ENCODE measurements at places on chromosomes 1 and 21.

GRCh38 chr1:233629305-233629935 is 15.5 kb downstream of the KCNK1 start:
- DNase-seq = no peak

- DNase-seq = no peak
These were observed 1.7 kb upstream of the ADAR start for GRCh38 chr1:154609398-154610380.

- DNase-seq = no peak
These were observed 569 bp upstream of the WARS2 start for GRCh38 chr1:119141020-119141424.

- DNase-seq = no peak
These were observed 71.3 kb downstream of the S1PR1 start for GRCh38 chr1:101307985-101308689.

GRCh38 chr1:222791006-222791710 is 23.7 kb upstream of the DISP1 start:
- DNase-seq = no peak

DNA sequence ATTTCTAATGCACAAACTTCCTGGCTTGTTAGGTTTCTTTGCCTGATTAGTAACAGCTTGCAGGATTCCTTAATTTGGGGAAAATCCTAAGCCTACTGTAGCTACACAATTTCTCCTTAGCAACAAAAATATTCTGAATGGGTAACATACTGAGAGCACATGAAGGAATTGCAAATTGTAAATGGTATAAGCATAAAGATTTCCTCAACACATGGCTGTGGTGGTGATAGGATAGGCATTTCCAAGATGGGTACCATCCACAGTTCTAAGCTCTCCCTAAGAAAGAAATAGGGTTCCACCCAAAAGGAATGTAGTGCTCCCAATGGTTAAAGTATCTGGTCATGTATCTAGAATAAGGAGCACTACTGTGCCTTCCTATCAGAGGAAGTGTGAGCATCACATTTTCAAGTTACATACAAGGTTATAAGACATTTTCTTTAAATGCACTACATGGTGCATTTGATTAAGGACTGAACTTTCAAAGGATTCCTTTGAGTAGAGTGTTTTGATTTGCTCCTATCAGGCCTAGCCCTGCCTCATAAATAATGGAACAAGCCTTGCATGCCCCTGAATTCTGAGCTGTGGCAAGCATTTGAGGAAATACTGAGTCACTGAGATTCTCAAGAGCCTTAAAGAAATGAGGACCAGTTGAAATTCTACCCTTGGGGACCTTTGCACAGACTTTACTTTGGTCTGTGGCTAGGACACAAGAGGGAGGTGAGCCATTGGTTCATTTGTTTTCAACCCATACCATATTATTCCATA is 286.4 kb downstream of the PTBP2 start:
- DNase-seq = no peak

DNA sequence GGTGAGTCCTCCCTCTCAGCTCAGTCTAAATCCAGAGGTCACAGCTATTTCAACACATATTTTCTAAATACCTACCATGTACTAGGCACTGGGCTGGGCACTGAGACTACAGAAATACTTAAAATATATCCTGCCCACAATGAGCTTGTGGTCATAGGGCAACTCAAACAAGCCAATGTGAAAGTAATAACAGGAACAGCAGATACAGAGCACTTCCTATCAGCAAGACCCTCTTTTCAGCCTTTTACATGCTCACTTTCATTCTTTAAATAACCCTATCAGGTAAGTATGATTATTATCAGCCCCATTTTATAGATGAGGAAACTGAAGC is 71.9 kb downstream of the CD34 start:
- DNase-seq = no peak

DNA sequence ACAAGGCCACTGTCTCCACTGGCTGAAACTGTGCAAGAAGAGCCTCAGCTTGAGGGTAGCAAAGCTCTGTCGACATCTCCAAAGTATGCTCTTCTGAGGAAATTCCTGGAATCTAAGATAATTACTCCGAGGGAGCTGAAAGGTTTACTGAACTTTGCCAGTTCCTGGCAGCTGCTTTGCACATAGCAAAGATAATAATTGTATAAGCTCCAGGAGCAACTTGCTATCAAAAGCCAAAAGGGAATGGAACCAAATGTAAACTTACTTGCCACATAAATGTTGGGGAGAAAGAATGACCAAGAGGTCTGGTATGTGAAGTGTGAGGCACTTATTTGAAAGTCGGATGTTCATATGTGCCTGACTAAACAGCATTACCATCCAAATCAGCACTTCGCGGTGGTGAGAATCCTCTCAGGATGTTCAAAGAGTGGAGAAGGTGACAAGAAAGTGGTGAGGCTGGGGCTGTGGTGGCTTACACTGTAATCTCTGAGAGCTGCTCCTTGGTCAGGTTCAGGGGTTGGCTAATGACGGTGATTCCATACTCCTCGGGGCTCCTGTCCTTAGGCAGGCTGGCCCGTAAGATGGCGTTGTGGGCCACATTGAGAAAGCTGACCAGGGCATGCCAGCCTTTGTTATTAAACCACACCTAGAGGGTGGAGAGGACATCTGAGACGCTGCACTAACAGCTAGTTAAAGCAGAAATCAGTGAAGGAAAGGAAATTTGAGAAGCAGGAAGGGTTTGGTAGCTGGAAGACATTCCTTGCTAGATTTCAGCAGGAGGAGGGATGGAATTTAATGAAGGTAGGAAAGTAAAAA is 100.0 kb downstream of the ABCA4 start:
- no peak for DNase-seq

DNA sequence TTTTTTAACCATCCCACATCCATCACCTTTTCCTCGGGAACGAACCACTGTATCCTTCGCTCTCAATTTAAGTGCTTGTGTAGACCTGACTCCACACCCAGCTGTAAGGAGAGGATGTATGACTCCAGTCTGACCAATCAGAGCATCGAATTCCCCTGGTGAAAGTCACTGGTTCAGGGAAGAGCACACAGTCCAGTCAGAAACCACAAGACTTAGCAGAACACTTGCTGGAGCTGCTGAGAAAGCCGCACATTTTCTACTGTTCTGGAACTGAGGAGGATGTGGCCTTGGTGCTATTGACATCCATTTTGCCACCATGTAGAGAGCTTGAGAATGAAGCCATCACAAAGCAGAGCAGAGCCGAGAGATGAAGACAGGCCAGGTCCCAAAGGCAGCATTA is 59.9 kb upstream of the CNN3 start:
- no peak for DNase-seq

GRCh38 chr1:235018161-235018560 is 110.5 kb downstream of the TOMM20 start:
- DNase-seq = no peak

DNA sequence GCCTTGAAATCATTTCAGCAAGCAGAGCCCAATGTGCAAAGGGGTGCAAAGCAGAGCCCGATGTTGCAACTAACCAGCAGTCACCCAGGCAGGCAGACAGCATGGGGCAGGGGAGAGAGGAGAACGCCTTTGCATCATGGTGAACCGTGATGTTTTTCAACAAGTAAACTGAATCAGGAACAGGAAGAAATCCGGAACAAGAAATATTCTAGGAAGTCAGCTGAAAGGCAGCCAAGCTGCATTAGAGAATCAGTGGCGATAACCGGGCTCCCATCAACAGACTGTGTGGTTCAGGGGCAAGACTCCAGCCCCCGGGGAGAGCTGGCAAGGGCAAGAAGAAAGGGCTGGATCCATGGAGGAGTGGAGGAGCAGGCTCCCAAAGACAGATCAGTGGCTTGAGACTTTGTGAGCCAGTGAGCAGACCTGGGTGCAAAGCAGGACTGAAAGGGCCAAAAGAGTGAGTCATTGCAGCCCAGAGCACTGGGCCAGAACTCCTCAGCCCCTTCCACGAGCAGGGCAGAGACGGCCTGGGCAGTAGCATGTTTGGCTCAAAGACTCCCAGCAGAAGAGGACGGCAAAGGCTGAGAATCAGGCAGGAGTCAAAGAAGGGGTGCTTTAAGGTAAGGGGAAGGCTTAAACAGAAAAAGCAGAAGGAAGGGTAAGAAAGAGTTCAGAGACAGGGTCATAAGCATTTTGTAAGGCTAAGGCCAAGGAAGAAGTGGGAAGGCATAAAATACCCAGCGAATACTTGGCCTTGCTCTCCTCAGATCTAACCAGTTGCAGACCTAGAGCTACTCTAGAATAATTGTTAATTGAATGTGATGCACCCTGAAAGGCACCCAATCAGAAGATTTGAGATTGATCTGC is 155.0 kb downstream of the SETD4 start:
- DNase-seq = no peak

DNA sequence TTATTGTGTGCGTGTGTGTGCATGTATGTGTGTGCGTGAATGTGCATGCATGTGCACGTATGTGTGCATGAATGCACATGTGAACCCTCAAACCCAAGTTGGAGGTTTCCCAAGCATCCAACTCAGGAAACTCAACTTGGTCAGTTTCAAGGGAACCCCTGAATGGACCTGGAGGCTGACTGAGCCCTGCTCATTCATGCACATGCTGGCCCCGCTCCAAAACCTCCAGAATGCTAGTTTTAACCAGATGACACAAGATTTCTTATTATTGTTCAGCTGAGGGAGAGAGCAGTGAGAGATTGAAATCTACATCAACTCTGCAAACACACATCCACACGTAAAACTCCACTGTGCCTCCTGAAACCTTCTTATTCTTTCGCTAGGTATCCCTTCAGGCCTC is 104.4 kb downstream of the OMA1 start:
- DNase-seq = no peak

DNA sequence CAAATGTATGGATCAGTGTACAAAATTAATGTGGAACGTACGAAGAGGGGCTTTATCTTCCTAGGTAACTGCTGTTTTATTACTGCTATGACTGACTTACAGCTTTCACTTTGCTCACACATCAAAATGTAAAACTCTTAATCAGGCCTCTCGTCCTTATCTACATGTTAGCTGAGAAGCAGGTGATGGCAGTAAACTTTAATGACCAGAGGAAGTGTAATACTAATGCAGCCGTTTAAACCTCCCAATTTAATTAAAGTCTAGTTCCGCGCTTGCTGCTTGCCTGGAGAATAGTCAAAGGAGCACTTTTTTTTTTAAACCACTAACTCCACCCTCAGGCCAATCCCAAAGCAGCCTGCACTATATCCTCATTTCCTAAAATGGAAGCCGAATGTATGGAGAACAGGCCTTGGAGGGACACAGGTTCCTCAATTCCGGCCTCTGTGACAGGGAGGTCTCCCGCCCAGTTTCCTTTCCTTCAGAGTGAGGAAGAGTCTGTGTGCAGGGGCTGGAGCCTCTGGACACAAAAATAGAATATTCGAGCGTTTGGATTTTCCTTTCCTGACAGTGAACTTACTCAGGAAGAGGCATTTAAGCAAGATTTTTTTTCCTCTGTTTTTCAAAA is 36.7 kb upstream of the RASAL2 start:
- no peak for DNase-seq

DNA sequence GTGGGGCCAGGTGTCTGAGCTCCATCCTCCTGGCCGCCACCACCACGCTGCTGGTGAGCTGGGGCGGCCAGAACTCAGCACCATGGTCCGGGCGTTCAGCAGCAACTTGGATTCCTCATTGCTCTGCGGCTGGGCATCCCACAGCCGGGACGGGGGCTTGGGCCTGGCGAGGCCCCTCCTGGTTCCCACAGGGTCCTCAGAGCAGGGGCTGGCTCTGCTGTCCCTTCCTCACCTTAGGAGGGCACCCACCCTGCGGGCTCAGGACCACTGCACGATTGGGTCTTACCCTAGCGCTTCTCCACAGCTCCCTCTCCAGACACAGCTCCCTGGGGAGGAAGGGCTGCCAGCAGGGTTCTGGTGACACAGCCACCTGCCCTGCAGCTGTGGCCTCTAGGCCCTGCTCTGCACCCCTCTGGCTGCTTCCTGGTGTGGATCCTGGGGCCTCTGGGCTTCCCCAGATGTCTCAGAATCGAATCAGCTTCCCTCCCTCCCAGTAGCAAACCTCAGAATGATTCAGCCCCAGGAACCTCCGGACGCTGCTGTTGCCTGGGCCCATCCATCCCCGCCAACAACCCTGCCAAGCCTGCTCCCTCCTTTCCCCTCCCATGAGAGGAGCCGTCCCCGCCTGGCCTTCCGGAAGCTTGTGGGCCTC is 25.0 kb downstream of the CRYAA start:
- no peak for DNase-seq

GRCh38 chr1:87867626-87868025 is 538.9 kb downstream of the LMO4 start:
- no peak for DNase-seq

DNA sequence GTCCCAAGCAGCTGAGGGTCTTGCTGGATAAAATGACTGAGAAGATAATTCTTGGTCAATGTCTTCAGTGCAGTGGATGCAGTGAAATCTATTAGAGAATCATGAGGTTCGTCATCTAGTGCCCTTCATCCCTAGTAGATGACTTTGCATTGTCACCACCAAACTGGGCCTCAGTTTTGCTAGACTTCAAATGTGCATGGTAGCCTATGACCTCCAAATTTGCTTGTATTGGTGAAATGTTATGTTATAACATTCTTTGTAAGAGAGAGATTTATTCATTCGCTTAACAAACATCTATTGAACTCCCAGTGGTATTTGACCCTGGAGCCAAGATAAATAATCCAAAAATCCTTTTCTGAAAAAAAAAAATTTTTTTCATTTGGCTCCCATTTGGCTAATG is 183.8 kb downstream of the LMX1A start:
- DNase-seq = no peak

- no peak for DNase-seq
These were observed 10.0 kb upstream of the EFHD2 start for GRCh38 chr1:15399710-15400109.

GRCh38 chr1:174742805-174743653 is 256.7 kb upstream of the CACYBP start:
- no peak for DNase-seq

DNA sequence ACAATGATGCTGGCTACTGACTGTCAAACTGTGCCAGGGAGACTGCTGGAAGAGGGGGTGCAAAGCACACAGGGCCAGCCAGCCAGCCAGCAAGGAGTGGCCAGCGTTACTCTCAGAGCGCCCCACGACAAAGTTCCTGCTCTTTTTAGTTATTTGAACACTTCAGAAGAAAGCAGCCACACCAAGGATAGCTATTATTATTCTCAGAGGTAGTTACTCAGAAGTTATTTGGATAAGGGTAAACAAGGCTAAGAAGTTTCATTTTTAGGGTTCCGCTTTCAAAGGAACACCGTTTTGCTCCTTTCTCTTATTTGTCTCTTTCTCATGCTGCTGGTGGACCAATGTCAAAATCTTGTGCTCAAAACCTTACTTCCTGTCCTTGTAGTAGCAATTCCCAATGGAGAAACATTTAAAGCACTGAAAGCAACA is 59.9 kb downstream of the VANGL2 start:
- no peak for DNase-seq

Measured in posterior cingulate gyrus (tissue), 11 donors.